ENCODE measurements at places on chromosomes 12 and 14.

DNA sequence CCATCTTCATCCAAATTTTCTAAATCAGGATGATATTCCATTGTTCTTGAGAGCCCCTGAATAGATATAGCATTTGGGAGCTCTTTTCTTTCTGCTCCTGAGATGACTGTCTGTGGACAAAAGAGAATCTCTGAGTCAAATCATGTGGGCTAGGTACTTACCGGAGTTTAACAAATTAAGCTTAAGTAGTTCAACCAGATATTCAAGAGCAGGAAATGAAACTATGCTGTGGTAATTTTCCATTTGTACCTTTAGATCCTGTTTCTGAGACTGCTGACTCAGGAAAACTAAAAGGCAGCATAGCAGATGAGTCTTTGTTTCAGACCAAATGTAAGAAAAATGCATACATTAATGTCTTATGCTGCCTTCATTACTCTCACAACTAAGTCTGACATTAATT, at the start of gene CLEC7A:
TSS of gene CLEC7A (minus strand) at position 158 of the 400 bp plus-strand sequence. CDS start at position 41, 117 bp downstream.
- no peak for DNase-seq

DNA sequence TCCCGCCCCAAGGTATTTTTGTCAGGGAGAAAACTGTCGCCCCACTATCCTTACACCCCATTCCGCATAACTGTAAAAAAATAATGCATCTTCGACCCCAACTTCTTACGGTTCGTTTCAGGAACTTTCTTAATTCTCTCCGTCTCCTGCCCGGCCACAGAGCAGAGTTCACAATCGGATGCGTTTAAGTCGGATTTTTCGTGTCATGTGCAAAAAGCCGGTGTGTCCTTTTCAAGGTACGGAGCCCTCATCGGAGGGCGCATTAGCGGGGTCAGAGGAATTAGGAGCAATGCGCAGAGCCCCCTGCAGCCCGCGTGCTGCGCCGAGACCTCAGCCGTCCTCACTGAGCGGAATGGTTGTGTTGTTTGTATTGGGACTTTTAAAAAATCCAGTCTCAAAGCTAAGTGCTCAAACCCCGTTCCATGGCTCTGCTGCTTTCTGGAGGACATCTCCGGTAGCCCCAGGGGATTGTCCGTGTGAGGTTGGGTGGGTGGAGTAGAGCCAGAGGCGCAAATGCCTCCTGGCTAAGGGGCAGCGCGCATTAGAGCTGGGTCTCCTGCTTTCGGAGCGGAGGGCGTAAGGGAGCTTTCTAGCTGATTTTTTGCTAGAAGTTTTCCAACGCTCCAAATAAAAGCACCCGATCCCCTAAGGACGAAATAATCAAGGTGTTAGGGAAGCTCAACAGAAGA, 3.9 kb upstream of the GSC start:
- DNase-seq, result no peak

- DNase-seq, result no peak
These were observed 398.1 kb downstream of the ZFP36L1 start for GRCh38 chr14:68394764-68395143.

GRCh38 chr12:38113991-38114390, 202.6 kb upstream of the ALG10B start:
- DNase-seq, result no peak

DNA sequence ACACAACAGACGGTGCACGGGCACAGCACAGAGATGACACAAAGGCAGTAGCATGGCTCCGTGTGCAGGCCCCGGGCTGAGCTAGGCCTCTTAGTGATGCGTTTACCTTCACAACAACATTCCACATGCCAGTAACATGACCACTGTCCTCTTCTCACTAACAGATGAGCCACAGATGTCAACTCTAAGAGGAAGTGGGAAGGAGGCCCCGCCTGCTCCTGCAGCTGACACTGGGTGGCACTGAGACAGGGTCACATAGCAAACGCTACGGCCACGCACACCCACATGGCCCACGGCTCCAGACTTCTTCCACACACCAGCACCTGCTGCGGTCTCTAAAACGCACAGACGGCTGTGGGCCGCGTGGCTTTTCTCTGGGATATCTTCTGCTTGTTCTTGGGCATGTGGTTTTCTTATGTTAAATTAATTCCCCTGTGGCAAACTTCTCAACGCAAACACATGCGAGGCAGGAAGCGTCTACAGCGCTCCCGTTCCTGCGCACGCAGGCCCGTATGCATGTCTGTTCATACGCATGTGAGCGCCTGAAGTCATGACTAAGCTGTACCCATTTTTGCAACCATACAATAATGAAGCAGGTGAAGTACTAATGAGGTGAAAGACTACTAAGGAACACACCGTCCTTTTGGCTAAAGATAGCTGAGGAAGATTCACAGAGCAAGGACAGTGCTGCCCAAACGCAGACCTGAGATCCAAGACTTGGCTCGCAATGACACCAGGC, 26.8 kb downstream of the AMN start:
- peak; percentile 61 for DNase-seq

DNA sequence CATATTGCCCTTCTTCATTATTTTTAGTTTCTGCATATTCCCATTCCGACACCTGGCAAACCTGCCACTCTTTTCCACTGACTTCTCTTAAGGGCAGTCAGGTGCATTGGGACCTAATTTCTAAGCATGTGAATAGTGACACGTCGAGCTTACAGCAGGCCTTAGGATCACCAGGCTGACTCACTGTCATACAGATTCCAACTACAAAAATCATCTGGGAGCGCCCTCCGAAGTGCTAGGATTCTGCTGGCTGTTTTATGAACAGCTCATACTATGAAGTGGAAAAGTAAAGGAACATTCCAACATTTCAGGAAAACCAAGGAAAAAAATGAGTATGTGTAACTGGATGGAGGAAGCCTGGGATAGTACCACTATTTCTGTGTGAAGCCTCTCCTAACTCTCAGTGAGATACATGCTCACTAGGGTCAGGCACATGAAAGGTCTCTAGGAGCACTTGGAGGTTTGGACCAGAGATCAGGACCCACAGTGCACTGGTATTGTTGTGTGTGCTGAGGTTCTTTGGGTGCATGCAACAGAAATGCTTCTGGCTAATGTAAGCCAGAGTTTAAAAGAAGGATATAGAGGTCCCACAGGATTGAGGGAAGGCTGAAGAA, 257.4 kb downstream of the ZFP36L1 start:
- no peak for DNase-seq

Data from activated CD4-positive, alpha-beta memory T cell treated with anti-CD3 and anti-CD28 coated beads for 36 hours (primary cell).